Spinal cord (tissue), 10 donors: ENCODE measurements at places on chromosomes 3 and 15. TPM values are rescaled to one million over a fixed set of nuclear protein-coding genes. Genes with fewer than 3 reads are reported as not detected.

DNA sequence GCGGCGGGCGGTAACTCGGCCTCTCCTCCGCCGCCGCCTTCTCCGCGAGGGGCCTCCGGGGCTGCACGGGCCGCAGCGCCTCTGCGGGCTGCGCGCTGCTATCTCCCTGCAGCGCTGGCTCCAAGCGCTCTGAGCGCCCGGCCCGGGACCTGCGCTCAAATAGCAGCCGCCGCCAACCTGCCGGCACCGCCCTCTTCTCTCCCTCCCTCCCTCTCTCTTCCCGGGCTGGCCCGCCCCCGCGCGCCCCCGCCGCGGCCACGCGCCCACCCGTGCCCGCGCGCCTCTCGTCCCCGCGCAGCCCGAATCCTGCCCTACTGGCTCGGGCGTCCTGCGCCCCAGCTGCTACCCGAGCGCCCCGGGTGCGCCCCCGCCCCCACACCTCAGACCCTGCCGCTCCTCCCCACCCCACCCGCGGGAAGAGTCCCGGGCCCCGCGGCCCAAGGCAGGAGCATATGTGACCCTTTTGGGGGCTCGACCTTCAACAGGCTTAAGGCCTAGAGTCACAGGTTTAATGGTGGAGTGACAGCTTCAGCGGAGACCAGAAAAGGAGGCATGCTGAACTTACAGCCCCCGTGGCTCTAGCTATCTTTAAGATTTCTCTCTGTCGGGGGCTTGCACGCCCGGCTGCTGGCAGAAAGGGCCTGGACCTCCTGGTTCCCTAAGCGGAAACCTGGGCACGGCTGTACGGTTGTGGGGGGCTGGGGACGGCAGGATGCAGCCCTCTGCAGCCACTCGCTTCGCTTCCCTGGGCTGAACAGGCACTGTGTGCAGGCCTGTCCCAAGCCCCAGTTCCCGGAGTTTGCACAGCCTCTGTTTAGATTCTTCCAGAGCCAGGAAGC, at the start of gene CACNA2D2:
CACNA2D2 (minus strand) TSS at position 131 of the 839 bp plus-strand sequence. CDS start 211 bp downstream, outside the sequence.
- peak; percentile 47 for DNase-seq
- H3K27me3 ChIP-seq, result peaks cover 5% of the 10 kb centered on the region
- H3K4me3 ChIP-seq, result peak within 1 kb of the TSS; percentile 43
- H3K36me3 ChIP-seq, result peaks cover 2% of the 10 kb centered on the region
- H3K4me1 ChIP-seq, result peaks cover 32% of the 10 kb centered on the region

DNA sequence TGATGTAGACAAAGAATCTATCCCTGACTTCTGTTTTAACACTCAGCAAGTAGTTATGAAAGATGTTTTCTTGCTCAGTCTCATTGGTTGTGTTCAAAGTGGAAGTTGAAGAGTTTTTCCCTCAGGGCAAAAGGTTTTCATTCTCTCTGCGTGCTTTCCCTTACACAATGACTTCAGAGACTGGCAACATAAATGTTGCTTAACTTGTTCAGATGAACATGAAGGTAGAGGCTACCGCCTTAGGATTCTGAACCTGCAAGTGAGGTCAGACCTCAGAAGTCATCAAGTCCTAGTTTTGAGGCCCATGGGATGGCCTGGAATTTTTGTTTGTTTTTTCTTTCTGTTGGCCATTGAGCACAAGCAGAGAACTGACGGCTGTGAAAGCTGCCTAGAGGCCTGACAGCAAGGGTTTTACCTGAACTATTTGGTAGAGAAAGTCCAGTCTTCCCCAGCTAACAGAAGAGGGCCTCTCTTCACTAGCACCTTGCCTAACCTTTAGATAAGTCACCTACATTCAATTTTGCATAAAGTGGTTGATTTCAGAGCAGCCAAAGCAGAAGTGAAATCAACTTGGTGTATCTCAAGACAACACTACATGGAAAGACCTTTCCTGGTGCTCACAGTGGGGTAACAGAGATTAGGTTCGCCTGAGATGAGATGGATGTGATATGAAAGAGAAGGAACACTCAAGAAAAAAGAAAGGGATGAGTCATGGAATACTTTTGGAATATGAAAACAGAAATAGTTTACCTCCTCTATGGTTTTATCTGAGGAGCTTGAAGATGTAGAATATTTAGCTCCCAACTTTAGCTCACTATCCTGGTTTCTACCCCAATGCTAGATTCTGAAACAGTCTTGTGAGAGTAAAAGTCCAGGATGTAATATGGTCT, 53.6 kb upstream of the AP4E1 start:
- H3K27me3 ChIP-seq, result no peaks in the 10 kb centered on the region
- H3K4me3 ChIP-seq, result no peak overlapping the region
- H3K27ac ChIP-seq, result no peak overlapping the region

DNA sequence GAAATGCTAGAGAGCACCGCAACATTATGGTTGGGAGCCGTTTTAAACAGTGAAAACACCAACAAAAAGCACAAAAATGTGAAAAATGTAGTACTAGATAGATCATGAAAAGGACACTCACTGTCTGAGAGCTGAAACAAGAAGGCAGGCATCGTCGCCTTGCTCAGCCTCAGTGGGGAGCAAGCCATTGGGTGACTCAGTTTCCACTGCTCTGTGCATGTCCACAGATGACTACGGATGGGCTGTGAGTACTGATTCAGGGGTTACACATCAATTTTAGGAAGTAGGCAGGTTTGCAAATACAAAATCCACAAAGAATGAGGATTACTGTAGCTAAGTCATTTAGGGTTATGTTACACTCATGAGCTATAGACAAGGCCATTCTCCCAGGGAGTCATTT, 10.8 kb downstream of the NOX5 start:
- H3K4me3 ChIP-seq, result no peak overlapping the region
- H3K4me1 ChIP-seq, result no peaks in the 10 kb centered on the region
- no peaks in the 10 kb centered on the region for H3K36me3 ChIP-seq
- no peak overlapping the region for H3K27ac ChIP-seq
- no peaks in the 10 kb centered on the region for H3K27me3 ChIP-seq
- no peak for DNase-seq

GRCh38 chr3:55765398-55765797, 278.3 kb upstream of the WNT5A start:
- H3K27ac ChIP-seq, result no peak overlapping the region
- no peaks in the 10 kb centered on the region for H3K36me3 ChIP-seq
- H3K4me1 ChIP-seq, result peaks cover 5% of the 10 kb centered on the region

DNA sequence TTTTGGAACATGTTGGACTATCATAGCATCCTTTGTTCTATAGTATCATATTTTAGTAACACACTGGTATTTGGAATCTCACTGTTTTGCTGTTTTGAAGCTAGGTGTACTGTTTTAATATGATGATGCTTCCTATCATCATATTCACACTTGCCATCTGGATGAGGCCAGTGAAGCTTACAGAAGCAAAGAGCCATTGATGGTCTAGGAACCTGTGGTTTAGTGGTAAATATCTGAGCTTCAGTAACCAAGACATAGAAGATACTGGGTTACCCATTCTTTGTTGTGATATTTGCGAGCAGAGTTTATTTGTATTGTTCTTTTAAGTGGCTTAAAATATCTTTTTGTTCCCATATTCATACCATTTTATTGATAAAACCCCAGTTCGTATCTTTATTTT, 304.1 kb downstream of the SATB1 start:
- no peaks in the 10 kb centered on the region for H3K36me3 ChIP-seq
- H3K4me3 ChIP-seq, result no peak overlapping the region
- no peak for DNase-seq
- no peaks in the 10 kb centered on the region for H3K4me1 ChIP-seq
- H3K27me3 ChIP-seq, result no peaks in the 10 kb centered on the region
- H3K27ac ChIP-seq, result no peak overlapping the region

DNA sequence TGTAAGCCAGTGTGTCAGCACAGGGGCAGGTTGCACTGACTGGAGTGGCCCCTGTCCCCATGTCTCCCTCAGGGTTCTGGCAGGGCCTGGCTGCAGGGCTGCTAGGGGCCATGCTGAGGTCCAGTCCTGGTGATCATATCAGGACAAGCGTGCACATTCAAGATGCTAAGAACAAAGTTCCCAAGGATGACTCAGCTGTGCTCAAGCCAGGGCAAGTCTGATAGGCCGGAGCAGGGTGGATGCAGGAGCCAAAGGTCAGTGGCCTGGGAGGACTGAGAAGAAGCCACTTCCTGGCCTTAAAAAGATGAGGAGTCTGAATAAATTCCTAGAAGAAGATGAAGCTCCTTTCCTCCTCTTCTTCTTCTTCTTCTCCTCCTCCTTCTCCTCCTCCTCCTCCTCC, 353.2 kb downstream of the AGBL1 start:
- no peaks in the 10 kb centered on the region for H3K4me1 ChIP-seq
- H3K4me3 ChIP-seq, result no peak overlapping the region
- no peaks in the 10 kb centered on the region for H3K27me3 ChIP-seq
- H3K27ac ChIP-seq, result no peak overlapping the region

DNA sequence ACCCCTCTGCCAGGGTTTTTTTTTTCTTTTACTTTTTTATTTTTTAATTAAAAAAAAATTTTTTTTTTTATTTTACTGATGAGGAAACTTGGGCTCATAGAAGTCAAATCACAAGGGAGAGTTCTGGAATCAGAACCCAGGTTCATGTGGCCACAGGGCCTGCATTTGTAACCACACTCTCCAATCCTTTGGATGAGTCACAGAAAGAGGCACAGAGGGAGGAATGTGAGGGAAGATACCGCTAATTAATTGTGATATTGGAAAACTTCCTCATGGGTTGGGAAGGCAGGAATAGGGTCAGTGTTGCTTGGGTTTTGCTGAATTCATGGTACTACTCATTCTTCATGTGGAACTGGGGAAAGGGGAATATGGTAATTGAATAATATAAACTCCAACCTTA, 132.9 kb upstream of the SLC6A11 start:
- no peaks in the 10 kb centered on the region for H3K36me3 ChIP-seq
- no peak for DNase-seq
- no peak overlapping the region for H3K27ac ChIP-seq
- H3K27me3 ChIP-seq, result no peaks in the 10 kb centered on the region

DNA sequence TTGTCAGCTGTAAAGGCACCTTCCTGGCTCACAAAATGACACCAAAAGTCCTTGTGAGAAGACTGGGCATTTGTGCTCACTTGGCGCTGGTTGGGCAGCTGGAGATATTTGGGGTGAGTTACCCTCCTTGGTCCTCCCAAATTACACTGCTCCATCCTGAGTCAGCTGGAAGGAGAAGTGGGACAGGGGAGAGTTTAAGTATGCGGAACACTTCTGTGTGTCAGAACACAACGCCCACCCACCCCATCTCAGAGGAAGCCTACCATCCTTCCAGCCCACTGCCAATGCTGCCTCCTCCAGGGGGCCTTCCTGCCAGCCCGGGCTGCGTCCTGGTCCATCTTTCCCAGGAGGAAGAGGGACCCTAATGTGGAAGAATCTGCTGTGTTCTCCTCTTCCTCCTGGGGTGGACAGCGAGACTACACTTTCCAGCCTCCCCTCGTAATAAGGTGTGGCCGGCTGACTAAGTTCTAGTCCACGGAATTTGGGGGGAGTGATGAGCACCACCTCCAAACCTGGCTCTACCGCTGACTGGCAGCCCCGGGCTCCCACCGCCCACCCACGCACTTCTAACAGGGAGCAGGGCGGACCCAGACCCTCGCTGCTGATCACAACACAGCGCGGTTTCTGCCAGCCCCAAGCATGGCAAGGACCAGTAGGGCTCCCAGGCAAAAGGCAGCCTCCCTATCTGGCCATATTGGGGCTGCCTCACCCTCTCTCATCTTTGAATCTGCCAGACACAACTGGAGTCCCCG, 265.0 kb downstream of the XXYLT1 start:
- peaks cover 11% of the 10 kb centered on the region for H3K4me1 ChIP-seq
- H3K4me3 ChIP-seq, result no peak overlapping the region
- no peak overlapping the region for H3K27ac ChIP-seq

- no peak overlapping the region for H3K4me3 ChIP-seq
- DNase-seq, result no peak
- no peak overlapping the region for H3K27ac ChIP-seq
- H3K36me3 ChIP-seq, result no peaks in the 10 kb centered on the region
- H3K4me1 ChIP-seq, result peaks cover 5% of the 10 kb centered on the region
Measured at GRCh38 chr3:17967111-17967510, 224.7 kb upstream of the TBC1D5 start.

DNA sequence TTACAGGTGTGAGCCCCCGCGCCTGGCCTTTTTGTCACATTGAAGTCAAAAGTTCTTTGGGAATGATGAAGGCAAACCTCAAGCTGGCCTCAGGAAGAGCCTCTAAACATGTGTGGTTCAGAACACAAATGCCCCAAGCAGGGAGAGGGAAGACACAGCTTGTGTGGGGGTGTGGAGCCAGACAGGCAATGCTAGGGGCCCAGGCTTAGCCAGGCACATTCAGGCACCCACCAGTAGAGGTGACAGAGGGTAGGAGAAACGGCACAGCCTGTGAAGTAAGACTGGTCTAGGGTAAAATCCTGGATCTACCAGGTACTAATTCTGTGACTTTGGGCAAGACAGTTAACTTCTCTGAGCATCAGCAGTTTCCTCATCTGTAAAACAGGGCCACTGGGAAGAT, 3.5 kb downstream of the HDC start:
- H3K36me3 ChIP-seq, result no peaks in the 10 kb centered on the region
- no peaks in the 10 kb centered on the region for H3K4me1 ChIP-seq
- DNase-seq, result no peak
- no peak overlapping the region for H3K27ac ChIP-seq

- H3K4me1 ChIP-seq, result no peaks in the 10 kb centered on the region
- DNase-seq, result no peak
- no peak overlapping the region for H3K27ac ChIP-seq
Measured at GRCh38 chr15:83794209-83794608, 140.3 kb downstream of the ADAMTSL3 start.

GRCh38 chr3:184795522-184796190, 16.3 kb upstream of the VPS8 start:
- no peak overlapping the region for H3K4me3 ChIP-seq
- DNase-seq, result no peak
- no peaks in the 10 kb centered on the region for H3K36me3 ChIP-seq
- H3K27me3 ChIP-seq, result no peaks in the 10 kb centered on the region

GRCh38 chr15:56892659-56893363, 25.6 kb upstream of the TCF12 start:
- H3K4me1 ChIP-seq, result no peaks in the 10 kb centered on the region

DNA sequence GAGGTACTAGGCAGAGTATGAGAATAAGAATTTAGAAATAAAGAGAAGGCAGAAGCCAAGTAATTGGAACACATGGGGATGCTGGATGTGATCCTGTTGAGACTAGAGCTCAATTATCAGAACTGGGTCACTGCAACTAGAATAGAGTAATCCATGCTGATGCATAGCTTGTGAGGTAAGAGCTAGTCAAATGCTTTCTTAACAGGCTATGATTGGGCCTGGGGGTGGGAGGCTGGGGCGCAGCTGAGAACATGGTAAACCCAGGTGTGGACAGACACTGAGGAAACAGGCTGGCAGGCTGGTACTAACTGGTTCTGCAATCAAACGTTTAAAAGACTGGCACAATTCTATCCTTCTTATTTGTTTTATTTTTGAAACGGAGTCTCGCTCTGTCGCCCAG, 50.5 kb upstream of the LRRFIP2 start:
- no peaks in the 10 kb centered on the region for H3K36me3 ChIP-seq
- no peak overlapping the region for H3K4me3 ChIP-seq
- H3K4me1 ChIP-seq, result no peaks in the 10 kb centered on the region
- no peak for DNase-seq
- H3K27me3 ChIP-seq, result no peaks in the 10 kb centered on the region
- H3K27ac ChIP-seq, result no peak overlapping the region

The CAV3 gene
- total RNA-seq, result 0.30 TPM

The GPR27 gene
- total RNA-seq, result 4.2 TPM

The DHFR2 gene
- 15.0 TPM for total RNA-seq

The SLC28A1 gene
- 0.22 TPM for total RNA-seq

The TF gene
- total RNA-seq, result 333 TPM

The GOLGA8S gene
- 0.39 TPM for total RNA-seq
